ENCODE measurements at places on chromosomes 2 and 18. TPM values are rescaled to one million over a fixed set of nuclear protein-coding genes. Genes with fewer than 3 reads are reported as not detected.
A peak's percentile ranks its signal among the peaks of the same experiment; 100 is the strongest.

CDH19 gene
- total RNA-seq = under 0.01 TPM

CLEC4F gene
- total RNA-seq = 0.13 TPM

DNA sequence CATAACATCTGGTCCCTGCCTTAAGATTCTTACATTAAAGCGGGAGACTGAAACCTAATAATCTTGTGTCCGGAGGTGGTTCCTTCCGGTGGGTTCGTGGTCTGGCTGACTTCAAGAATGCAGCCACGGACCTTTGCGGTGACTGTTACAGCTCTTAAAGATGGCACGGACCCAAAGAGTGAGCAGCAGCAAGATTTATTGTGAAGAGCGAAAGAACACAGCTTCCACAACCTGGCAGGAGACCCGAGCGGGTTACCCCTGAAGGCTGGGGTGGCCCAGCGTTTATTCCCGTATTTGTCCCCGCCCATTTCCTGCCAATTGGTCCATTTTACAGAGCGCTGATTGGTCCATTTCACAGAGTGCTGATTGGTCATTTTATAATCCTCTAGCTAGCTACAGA, 122.3 kb upstream of the SIX2 start:
- DNase-seq = no peak

DNA sequence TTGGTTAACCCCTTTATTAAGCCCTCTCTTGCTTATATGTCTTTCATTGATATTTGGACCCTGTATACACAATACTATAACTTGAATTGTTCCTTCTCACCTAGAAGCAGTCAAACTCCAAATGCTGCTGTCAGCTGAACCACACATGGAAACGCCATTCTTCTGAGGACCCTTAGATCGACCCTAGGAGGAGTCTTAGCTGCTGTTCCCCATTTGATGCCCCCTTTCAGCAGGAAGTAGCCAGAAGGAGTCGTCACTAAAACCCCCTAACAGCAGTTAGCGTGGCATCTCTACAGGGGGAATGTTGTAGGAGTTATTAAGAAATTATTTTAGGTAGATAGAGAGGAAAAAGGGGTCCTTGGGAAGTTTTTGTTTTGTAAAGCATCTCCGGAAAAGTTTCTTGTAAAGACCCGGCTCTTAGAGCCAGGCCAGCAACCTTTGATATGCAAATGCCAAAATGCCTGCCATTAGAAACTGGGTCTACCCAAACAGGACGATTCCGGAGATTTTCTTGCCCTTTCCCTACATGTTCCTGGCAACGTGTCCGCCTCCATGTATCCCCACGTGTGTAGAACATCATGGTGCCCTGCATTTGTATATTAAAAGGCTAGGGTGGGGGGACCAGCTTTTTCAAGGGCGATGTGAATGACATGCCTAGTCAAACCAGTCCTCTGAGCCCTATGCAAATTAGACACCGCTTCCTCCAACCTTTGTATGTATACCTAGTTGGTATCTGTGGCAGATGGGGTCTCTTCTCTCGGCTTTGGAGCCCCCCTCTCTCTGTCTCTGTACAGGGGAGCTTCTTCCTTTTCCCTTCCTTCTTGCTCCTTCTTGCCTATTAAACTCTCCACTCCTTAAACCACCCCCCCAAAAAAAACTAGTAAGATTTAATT, 638.4 kb upstream of the POU3F3 start:
- DNase-seq = no peak

RAB17 gene
- 12.3 TPM for total RNA-seq

GRCh38 chr2:151757861-151758260, 23.6 kb upstream of the NEB start:
- no peak for DNase-seq

GRCh38 chr2:237456200-237456843, 30.7 kb upstream of the MLPH start:
- DNase-seq = no peak

FOXD4L1 gene
- total RNA-seq = not detected

DCDC2C gene
- 0.13 TPM for total RNA-seq

DNA sequence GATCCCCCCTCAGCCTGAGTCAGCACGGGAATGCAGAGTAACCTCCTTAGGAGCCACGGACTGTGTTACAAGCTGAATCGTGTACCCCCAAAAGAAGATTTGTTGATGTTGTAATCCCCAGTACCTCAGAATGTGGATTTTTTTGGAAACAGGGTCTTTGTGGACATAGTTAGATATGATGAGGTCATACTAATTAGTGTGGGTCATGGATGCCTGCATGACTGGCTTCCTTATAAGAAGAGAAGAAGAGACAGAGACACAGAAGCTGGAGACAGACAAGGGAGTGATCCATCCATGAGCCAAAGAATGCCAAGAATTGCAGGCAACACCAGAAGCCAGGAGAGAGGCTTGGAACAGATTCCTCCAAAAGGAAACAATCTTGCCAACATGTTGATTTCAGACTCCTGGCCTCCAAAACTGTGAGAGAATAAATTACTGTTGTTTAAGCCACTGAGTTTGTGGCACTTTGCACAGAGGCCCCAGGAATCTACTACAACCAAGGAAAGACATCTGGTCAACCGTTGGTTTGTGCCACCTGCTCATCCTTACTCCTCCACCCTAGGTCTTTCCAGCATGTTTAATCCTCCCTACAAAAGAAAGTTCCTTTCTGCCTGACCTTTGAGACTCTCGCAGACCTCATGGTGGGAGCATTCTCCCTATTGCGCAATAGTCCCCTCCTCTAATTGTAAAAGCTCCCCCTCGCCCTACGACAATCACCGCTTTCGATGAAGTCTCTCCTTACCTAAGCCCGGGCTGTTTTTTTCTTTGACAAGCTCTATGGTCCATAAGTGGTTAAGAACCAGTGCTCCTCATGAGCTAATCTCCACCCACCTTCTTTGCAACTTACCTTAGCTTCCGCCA, 91.6 kb downstream of the DNER start:
- no peak for DNase-seq

LAMA1 gene
- total RNA-seq = 0.13 TPM

CTDP1 gene
- 27.7 TPM for total RNA-seq

FBXO48 gene
- total RNA-seq = 0.25 TPM

DNA sequence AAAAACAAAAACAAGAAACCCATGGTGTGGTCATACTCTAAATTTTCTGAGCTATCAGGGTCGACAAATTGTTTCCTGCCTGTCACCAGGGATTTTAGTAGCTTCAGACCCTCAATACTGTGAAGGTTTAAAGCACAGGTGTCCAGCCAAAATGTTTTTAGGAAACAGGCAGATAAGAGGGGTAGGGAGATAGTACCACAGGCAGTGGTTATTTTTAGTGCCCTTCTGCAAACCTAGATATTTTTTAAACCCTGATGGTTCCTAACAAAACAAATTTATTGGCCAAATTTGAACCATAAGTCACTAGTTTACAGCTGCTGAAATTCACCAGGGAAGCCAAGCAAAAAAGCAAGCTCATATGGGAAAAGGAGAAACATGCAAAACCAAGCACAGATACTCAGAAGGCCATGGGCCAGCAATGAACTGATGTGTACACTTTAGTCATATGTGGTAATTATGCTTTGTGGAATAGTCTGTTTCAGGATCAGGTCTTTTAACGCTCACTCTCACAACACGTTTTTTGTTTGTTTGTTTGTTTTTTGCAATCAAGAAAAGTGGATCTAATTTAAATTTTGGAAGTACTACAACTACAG, 156.8 kb upstream of the STK17B start:
- no peak for DNase-seq

CNDP1 gene
- total RNA-seq = not detected

CNGA3 gene
- total RNA-seq = not detected

ARHGAP25 gene
- 11.9 TPM for total RNA-seq

DNA sequence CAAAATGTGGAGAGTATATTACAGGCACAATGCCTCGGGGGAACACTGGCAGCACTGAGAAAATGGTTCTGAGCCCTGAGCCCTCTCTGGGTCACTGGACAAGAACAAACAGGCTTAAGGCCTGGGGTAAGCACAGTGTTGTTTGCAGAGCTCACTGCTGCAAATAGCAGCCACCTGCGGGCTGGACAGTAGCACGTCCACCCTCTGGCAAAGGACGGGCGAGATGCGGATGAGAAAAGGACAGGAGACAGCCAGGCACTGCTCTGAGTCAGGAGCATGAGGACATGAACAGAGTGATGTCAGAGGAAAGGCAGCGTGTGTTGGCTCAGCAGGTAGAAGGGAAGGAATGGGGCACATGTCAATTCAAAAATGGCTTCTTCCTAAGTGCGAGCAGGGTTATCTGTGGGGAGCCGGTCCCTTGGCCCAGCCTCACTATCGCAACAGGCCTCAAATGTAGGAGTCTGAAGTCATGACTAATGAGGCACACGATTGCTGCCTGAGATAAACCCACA, 25.9 kb upstream of the NEB start:
- no peak for DNase-seq

GRCh38 chr2:100067784-100068183, 74.6 kb downstream of the AFF3 start:
- no peak for DNase-seq

DNA sequence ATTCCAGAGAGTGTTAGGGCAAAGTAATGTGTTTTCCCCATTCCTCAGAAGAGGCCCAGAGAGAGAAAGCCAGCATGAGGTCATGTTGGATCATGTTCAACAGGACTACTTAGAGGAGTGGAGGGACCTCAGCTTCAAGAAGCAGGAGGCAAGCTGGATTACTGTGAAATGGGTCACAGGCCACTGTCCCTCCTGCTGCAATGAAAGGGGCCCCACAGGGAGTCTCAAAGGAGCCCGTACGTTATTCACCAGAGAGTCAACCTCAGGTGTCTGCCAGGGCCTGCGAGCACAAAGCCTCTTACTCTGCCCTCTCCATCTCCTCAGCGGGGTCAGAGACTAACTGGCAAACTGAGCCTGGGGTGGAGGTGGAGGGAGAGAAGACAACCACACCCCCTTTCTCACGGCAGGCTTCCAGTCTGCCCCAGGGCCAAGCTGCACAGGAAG, 27.2 kb upstream of the ACYP2 start:
- DNase-seq = no peak

CIB4 gene
- total RNA-seq = not detected

- no peak for DNase-seq
These were observed 1.9 kb downstream of the NEMP2 start for GRCh38 chr2:190532581-190532980.

DNA sequence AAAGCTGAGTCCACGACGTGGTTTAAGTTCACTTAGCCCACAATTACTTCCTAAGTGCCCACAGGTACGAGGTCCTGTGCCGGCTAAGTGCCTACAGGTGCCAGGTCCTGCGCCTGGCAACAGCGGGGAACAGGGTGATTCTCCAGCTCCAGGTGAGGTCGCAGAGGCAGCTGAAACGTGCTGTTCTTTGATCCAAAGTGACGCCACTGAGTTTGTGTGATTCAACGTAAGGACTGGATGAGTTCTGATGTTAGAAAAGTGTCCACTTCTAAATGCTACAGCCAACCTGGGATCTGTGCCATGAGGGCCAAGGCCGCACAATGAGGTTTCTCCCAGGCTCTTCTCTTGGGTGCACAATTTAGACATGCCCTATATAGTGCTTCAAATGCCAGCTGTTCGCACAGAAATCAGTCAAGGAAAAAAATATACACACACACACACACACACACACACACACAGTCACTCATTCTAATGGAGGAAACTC, 57.5 kb downstream of the NDUFA10 start:
- no peak for DNase-seq

- no peak for DNase-seq
These were observed 50.0 kb downstream of the TRPM8 start for GRCh38 chr2:233967164-233967563.

DNA sequence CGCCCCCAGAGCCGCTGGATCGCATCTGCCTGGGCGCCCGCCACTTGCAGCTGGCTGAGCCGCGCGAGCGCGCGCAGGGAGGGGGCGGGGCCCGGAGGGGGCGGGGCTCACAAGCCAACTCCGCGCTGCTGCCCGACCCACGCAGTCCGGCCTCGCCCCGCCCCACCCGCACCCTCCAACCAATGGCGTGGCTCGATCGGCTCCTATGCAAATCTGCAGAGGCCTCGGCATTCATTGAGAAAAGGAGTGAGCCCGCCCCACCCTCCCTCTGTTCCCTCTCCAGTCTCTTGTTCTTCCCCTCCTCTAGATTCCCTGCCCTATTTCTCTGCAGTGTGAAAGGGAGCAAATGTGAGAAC, at the start of gene ALK:
TSS of gene ALK (minus strand) at position 27 of the 356 bp plus-strand sequence. CDS start 927 bp downstream, outside the sequence.
- peak; percentile 78 for DNase-seq

TP53I3 gene
- 42.1 TPM for total RNA-seq

Data from dermis microvascular lymphatic vessel endothelial cell (primary cell).